Transverse colon (tissue), 4 donors: ENCODE measurements at places on chromosomes 11 and 22. TPM values are rescaled to one million over a fixed set of nuclear protein-coding genes. Genes with fewer than 3 reads are reported as not detected.

DNA sequence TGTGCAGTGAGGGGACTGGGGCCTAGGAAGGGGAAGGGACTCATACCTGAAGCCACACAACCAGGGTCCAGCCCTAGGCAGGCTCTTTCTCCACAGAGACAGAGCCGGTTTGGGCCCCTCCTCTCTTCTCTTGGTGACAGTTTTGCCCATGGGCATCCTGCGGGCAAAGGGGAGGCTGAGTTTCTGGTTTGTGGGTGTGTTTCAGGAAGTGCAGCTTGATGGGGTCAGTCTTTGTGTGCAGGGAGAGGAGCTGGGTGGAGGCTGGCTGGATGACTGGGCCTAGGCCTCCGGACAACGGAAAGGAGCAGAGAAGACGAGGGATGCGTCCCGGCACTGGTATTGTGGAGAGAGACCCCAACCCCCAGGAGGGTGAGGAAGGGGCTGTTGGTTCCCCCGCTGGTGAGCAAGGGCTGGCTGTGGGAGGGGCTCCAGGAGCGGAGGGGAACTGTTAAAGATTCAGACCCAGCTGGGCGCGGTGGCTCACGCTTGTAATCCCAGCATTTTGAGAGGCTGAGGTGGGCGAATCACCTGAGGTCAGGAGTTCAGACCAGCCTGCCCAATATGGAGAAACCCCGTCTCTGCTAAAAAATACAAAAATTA lies 23.4 kb upstream of the CELSR1 start:
- no peak overlapping the region for H3K4me3 ChIP-seq
- H3K27ac ChIP-seq: no peak overlapping the region
- no peaks in the 10 kb centered on the region for H3K27me3 ChIP-seq
- DNase-seq: no peak

GRCh38 chr11:6635082-6635932 lies 16.1 kb upstream of the TPP1 start:
- H3K4me1 ChIP-seq: peaks cover 48% of the 10 kb centered on the region
- H3K27me3 ChIP-seq: no peaks in the 10 kb centered on the region
- peak overlapping the region; percentile 69 for H3K27ac ChIP-seq

GRCh38 chr11:76700177-76701100 lies 29.9 kb upstream of the LRRC32 start:
- no peaks in the 10 kb centered on the region for H3K27me3 ChIP-seq
- no peaks in the 10 kb centered on the region for H3K36me3 ChIP-seq
- no peaks in the 10 kb centered on the region for H3K4me1 ChIP-seq
- no peak for DNase-seq

DNA sequence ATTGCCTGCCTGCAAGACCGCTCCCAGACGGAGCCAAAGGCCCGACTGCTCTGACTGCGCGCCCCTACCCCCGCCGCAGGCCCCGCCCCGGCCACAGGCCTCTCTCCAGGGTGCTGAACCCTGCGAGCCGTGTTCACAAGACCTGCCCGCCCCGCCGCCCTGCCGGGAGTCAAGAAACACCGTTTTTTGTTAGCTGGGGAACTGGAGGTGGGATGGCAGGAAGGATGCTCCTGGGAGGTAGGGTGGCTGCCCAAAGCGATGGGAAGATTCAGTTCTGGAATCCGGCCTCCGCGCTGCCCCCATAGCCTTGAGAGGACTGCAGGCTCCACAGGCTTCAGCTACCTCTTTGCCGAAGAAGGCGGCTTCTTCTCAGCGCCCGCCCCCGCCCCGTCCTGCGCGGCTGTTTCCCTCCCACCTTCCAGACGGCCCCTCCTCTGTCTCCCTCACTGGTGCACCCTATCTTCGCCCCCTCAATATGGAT lies 2.7 kb upstream of the PDE2A start:
- DNase-seq: peak; percentile 37
- H3K36me3 ChIP-seq: no peaks in the 10 kb centered on the region

DNA sequence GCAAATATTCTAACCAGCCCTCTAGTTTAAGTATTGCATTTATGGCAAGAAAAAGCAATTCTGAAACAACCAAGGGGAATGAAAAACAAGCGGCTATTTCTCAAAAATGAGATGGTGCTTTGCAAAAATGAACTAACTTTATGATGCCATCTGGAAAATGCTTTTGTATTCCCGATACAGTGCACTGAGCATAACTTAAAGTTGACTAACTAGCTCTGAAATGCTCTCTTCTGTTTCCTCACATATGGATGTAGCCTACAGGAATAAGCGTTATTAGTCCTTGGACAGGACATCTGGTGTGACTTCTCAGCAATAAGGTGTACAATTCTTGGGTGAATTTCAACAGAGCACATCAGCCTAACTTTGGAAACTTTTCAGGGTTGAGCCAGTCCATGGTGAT lies 228.2 kb upstream of the DDI1 start:
- no peak overlapping the region for H3K27ac ChIP-seq
- no peak for DNase-seq
- no peaks in the 10 kb centered on the region for H3K27me3 ChIP-seq
- H3K4me1 ChIP-seq: peaks cover 10% of the 10 kb centered on the region

GAB4 gene
- not detected for total RNA-seq

OR2D2 gene
- 1.4 TPM for total RNA-seq
